H4 (cell line): ENCODE measurements at places on chromosomes 1 and 21.

DNA sequence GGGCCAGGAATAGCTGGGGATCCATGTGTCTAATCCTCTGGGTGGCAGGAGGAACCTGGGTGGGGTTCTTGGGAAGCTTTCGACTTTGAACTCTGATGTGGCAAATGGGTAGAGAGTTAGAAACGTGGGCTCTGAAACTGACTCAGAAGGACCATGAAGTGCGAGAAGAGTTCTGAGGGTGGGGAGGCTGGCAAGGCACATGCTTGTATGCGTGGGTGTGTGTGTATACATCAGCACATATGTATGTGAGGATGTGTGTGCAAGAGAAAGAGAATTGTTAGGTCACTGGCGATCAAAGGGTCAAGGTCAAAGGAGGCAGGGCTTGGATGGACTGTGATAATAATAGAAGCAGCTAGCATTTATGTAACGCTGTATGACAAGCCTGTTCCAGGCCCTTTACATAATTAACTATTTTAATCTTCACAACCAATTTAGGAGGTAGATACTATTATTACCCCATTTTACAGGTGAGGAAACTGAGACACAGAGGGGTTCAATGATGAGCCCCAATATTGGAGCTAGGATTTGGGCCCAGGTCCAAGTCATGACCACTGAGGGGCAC lies 84.5 kb upstream of the POU3F1 start:
- no peak for DNase-seq

- DNase-seq = no peak
Measured at GRCh38 chr1:228833911-228834688, 98.8 kb downstream of the RHOU start.

DNA sequence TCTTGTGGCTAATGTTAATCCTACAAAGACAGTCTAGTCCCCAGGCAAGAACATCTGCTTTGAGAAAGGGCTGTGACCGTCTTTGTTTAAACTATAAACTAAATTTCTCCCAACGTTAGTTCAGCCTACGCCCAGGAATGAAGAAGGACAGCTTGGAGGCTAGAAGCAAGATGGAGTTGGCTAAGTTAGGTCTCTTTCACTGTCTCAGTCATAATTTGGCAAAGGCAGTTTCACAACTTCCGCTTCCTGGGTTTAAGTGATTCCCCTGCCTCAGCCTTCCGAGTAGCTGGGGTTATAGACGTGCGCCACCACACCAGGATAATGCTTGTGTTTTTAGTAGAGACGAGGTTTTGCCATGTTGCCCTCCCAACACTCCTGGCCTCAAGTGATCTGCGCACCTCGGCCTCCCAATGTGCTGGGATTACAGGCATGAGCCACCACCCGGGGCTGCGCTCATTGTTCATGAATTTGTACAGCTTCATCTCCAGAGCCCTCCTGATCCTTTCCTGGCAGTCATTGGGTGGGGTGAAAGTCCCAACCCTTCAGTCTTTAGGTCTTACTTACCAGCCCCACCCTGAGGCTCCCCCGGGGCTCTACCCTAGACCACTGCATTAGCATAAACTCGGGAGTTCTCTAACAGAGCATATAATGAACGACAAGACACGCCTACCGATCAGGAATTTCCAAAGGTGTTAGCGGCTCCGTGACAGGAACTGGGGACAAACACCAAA lies 4.9 kb upstream of the MASP2 start:
- no peak for DNase-seq

GRCh38 chr21:44516828-44517174 lies 23.2 kb downstream of the KRTAP10-1 start:
- no peak for DNase-seq

DNA sequence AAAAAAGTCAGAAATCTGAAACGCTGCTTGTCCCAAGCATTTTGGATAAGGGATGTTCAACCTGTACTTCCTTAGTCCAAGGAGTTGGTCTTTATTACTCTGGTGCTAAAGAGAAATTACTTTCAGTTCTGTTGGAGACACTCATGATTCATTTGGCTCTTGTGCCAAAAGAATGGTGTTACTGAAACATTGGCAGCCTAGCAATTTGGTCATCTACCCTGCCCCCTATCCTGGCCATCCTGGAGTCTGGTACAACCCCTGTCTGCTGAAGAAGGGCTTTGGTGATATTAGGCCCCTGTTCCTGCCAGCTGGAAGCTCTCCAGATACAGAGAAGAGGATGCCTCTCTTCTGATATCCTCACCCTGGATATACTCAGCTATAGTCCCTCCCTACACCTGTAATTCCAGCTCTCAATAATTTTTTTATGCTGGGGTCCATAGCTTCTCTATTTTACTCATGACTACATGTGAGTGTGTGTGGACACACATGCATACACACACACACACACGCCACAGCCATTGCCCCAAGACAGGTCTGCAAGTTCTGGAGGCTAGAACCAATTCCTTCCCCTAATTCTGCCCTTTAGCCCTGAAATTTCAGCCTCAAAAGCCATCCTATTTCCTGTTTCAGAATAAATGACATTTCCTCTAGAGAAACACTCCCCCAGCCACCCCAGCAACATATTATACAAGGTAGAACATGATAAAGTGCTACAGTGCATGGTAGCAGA lies 40.0 kb downstream of the LHX8 start:
- no peak for DNase-seq

GRCh38 chr1:202599669-202600431 lies 110.4 kb downstream of the SYT2 start:
- DNase-seq = peak; percentile 78

- DNase-seq = peak; percentile 47
Measured at GRCh38 chr1:179754041-179754624, 11.0 kb downstream of the FAM163A start.

DNA sequence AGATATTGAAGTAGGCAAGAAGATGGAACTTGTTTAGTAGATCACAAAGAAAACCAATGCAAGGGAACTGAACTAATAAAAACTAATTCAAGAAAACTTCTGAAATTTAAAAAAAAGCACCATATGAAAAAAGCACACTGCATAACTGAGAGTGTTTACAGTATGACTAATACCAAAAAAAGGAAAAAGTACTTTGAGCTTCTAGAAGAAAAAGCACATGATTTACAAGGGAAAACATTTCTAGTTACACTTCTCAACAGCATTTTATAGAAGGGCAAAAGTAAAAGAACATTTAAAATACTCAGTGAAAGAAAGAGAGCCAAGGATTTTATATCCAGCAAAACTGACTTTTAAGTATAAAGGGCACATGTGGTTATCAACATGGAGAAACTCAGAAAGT lies 233.6 kb downstream of the RPS6KC1 start:
- DNase-seq = no peak

- no peak for DNase-seq
Measured at GRCh38 chr1:65068202-65069010, 79.6 kb upstream of the AK4 start.

DNA sequence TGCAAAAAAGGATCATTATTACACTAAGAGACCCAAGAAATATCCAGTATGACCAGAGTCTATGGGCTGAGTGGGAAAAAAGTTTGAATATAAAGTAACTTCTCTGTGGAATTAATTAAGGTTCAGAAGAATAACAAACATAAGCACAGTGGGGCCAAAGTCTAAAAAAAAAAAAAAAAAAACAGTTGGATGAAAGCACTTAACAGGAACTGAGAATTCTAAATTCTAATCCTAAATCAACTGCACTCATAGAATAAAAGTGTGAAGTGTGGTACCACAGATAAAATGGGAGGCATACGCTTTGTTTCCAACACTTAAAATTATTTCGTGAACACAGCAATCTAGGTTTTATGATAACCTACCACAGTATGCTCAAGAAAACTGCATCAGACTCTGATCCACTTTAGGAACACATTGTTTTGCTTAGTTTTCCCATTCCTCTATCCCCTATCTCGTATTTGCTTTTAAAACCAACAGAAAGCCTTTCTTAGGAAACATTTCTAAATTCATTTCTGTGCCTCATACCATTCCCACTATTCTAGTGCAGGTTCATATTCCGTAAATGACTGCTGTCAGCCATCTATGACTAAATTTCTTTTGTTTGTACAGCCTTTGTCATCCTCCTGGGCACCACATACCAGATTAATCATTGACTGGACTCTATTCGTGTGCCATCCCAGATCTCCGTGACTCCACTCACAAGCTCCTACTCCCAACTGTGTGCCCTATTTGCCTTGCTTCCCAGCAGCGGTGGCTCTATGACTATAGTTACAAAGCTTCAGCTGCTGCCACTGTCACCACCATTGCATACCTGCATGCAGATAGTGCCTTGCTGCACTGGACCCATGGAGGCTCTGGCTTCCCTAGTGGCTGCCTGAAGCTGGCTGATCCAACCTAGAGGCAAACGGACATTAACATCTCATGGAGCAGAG lies 24.9 kb downstream of the CHML start:
- no peak for DNase-seq

- no peak for DNase-seq
Measured at GRCh38 chr1:34754964-34755637, at the start of gene GJB5. Gene GJB5, plus strand, starts transcription at chr1:34755047. Its CDS starts 2,284 bp downstream, at chr1:34757331.

- DNase-seq = no peak
Measured at GRCh38 chr1:14817223-14818170, 219.0 kb downstream of the KAZN start.

DNA sequence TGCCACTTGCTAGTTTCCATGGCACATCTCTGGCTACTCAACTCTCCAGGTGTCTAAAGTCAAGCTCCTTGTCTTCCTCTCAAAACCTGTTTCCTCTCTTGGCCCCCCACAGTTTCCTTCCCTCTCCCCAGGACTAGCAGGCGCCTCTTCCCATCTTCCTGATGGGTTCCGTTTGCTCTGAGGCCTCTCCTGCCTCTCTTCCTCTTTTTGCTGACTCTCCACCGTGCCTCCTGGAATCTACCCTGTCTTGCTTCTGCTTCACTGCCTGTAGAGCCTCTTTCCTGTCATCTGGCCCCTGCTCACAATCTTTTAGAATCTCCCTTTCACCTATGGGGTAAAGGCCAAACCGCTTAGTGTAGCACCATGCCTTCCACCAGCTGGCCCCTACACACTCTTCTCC lies 21.8 kb upstream of the LHX4 start:
- no peak for DNase-seq

- no peak for DNase-seq
Measured at GRCh38 chr1:5231541-5232315, 577.3 kb downstream of the AJAP1 start.

- no peak for DNase-seq
Measured at GRCh38 chr1:23836037-23836436, 10.8 kb upstream of the HMGCL start.

DNA sequence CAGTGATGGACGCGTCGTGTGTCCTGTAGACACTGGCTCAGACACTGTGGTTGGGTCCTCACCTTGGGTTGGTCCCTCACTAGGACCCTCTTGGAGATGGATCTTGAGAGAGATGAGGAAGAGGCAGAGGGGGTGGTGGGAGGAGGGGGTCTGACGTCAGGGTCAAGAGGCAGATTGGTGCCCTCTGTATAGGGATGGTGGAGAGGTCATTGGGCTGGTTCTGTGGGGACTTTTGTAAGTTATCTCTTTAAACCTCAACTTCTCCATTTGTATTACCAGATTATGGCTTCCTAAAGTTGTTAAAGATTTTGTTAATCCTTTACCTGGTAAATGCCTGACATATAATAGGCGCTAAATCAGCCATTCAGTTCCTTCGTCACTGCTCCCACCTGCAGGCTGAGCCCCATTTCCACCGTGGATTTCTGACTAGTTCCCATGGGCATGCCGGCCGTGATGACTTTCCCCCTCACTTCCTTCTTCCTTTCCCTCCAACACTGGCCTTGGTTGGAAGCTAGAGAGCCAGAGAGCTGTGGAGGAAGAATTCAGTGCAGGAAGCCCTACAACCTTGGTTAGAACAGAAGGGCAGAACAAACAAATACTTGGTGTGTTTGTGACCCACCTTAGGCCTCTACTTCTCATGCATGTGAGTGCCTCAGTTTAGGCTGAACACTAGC lies 8.6 kb downstream of the H6PD start:
- no peak for DNase-seq

DNA sequence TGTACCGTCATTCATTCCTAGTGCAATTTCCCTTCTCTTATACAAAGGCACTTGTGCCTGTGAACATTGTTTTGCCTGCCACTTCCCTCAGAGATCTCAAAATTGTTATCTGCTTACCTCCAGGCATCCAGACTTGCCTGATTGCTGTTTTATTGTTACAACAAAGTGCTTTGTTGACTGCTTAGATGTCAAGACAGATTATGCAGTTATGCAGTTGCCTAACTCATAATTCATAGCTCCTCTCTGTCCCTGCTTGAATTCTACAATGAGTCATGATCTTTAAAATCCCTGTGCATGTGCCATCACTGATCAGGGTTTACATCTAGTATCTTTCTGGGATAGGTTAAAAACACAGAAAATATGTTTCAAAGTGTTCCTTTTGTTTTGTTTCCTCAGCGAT lies 24.5 kb downstream of the CXADR start:
- DNase-seq = no peak

GRCh38 chr1:55441489-55441888 lies 226.3 kb upstream of the USP24 start:
- DNase-seq = no peak

- DNase-seq = peak; percentile 45
Measured at GRCh38 chr1:181134543-181135436, 46.3 kb downstream of the IER5 start.

- DNase-seq = no peak
Measured at GRCh38 chr1:198166900-198167299, 10.1 kb downstream of the NEK7 start.

DNA sequence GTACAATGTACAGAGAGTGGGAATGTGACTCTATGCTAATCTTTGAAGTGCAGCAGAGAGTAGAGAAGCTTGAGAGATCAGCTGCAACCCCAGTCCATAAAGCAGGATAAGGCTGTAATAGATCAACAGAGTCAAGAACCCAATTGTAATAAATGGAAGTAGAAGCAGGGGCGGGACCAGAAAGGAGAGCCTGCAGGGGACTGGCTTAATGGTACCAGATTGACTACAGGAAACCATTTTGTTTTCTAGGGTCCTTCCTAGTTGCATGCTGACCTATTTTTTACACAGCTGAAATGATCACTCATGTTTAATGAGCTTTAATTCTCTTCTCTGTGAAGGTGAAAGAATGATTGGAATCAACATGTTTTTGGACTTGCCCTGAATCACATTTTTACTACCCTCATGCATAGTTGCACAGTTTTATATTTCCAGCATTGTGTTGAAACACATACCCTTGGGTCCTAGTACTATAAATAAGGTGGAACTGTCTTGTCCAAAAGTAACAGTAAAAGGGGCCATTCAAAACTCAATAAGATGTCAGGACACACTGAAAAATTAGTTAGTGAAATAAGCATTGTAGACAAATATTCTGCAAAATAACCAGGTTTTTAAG lies 69.8 kb downstream of the GPR88 start:
- no peak for DNase-seq

DNA sequence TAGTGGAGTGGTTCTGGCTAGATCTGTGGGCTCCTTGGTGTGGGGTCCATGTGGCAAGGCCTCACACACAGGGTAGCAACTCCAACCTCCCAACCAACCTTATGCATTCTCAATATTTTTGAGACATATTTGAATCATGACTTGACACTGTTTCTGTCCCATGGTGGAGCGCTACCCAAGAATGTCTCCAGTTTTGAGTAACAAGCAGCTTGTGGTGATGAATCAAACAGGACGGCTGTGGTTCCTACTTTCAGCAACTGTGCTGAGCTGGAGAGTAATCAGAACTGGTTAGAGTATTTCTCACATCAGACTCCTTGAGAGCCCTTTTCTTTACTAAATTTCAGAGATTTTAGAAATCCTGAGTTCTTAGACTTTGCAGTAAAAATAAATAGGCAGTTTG lies 3.1 kb downstream of the LCE3D start:
- peak; percentile 1 for DNase-seq

- no peak for DNase-seq
Measured at GRCh38 chr1:146046664-146047063, 25.1 kb upstream of the HJV start.
